ENCODE measurements at places on chromosomes 7 and 10.
A peak's percentile ranks its signal among the peaks of the same experiment; 100 is the strongest.

- peak; percentile 13 for DNase-seq
These were observed 450.6 kb upstream of the SORCS1 start for GRCh38 chr10:107614939-107615685.

DNA sequence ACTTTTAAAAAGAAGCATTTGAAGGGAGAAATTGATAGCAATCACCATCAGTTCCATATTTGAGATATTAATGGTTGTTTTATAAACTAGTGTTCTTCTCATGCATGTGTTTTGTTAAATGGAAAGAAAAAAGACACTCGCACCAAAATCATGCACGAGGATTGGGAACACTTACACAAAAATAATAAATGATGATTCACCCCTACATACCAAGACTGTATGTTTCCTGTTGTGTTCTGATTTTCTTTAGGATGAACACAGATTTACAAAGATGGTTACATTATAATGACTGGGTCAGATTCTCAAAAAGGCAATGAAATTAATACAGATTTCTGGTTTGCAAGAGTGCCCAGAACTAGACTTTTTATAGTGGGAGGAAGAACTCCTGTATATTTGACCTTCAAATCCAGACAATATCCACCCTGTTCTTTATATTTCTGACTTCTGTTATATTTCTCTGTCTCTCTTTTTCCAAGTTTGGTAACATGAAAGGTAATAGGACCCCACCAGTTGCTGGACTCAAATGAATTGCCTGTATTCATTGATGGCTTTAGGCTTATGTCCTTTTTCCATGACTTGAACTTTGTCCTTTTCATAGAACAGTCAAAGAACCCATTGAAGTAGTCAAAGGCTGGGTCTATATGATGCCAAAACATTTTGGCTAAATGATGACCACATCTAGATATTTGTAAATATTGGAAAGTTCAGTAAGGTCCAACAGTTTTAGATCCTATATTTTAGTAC lies 54.4 kb downstream of the SEMA3A start:
- no peak for DNase-seq

DNA sequence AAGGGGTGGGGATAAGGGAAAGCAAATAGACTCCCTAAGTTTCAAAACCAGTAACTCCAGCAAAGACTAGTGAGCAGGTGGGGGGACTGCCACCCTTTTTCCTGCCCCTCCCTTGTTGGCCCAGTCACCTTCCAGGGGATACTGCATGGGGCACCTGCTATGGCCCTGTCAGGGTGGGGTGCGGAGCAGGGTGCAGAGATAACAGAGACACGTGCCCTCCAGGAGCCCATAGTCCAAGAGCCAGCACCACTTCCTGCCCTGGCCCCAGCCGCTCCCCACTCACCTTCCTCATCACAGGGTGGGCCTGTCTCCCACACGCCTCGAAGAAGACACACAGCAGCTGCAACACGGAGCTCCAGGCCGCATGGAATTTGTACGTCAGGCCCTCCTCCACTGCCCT lies 20.6 kb downstream of the RRP12 start:
- DNase-seq, result no peak

DNA sequence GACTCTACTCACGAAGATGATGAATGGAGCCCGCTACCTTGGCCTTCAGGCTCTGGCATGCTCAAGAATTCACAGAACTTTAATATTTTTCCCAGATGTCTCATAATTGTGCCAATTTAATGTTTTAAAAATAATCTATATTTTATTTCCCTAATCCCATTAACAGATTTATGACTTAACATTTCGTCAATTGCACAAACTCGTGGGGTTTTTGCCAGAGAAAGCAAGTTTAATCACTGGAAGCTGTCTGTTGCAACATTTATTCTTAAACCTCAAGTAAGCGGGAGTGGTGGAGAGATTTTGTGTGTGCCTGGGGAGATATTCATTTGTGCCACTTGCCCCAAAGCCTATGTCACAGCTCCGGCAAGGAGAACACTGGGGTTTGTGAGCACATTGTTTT lies 117.9 kb downstream of the TEX36 start:
- no peak for DNase-seq

DNA sequence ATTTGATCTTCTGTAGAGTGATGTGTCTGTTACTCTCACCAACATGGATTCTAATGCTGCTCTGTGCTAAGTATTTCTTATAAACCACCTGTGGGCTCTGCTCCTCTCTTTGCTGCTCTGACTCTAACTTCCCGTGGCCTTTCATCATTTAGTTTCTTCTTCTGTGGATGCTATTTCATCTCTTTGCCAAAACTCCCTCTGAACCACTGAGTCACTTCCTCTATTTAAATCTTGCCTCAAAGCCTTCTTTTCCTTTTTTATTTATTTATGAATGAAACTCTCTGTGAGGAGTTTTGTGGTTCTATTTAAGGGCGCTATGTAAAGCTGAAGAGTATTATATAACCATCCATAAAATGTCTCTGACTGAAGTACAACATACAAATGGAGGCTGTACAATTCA lies 538.5 kb downstream of the SUGCT start:
- DNase-seq, result peak; percentile 31

DNA sequence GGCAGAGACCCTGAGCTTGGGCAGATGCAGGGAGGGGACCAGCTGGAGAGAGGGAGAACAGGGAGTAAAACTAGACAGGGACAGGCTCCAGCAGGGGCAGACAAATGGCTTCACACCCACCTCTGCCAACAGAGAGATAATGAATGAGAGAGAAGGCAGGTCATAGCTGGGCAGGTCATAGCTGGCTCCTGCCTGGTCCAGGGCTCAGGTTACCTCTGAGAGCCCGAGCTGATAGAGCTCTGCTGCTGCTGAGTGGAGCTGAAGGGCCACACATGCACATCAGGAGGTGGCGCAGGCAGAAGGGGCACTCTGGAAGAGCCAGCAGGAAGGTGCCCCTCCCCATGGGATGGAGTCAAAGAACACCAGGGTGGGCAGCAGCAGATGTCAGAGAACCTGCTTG lies 154.2 kb downstream of the GFRA1 start:
- DNase-seq, result no peak

- DNase-seq, result no peak
These were observed 601.7 kb downstream of the ANKRD7 start for GRCh38 chr7:118826246-118826645.

DNA sequence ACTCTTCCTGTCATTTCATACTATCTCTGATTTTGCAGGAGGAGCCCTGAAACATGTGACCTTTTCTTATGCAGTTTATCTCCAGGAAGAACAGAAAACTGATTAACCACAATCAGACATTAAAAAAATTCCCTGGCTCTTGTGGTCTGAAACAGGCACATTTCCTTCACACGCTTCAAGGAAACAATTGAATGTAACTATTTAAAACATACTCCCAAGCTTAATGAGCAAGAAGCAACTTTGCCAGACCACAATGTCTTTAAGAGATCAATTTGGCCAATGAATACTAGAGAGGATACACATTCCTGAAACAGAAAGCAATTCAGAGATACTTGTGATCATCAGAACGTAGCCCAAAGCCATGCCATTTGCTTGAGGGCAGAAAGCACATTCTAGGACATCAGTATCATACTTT lies 65.8 kb downstream of the PIP4K2A start:
- no peak for DNase-seq

DNA sequence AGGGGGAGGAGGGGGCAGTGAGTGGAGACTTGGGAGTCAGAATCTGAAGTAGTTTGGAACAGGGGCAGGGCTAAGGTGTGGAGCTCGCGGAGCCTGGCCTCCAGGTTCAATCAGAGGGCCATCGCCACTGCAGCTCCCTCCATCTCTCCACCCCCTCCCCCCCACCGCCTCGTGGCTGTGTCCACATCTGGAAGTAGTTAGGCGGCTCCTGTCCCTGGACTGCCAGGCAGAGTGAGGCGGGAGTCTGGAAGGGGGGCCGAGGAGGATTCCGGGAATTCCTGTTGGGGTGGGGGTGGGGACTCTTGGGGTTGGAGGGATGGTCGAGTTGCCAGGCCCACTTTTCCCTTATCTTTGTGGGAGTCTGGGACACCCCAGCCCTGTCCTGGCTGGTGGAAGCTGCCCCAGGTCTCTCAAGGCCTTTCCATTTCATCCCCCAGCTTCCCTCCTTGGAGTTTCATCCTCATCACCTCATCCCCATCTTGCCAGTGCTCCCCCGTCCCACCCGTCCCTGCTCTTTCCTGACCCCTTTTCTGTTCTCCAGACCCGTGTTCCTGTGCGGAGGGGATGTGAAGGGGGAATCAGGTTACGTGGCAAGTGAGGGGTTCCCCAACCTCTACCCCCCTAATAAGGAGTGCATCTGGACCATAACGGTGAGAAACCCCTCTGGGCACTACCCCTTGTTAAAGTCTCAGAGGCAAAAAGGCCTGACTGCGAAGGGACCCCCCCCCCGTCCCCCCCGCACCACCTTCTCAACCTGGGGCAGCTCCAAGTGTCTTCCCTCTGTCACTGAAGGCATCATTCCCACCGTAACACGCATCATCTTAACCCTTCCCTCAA lies 944 bp downstream of the PCOLCE start:
- peak; percentile 82 for DNase-seq

GRCh38 chr10:99658622-99659030 lies 683 bp upstream of the ENTPD7 start:
- DNase-seq, result peak; percentile 13

DNA sequence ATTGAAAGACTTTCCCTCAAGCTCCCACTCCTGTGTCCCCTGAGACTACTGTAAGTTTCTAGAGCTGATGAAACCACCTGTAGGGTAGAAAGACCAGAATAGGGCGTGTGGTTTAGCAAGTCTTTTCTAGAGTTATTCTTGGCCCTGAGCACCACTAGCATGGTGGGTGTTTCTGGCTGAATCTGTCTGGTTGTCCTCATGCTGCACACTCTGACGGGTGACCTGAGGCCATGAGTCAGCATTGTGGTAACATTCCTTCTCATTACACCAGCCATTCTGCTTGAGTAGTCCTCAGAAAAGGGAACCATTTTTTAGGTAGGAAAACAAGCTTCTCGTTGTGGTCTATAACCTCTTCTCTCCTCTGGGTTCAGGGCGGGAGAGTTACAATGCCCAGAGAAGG lies 250.3 kb downstream of the SNX13 start:
- peak; percentile 73 for DNase-seq

DNA sequence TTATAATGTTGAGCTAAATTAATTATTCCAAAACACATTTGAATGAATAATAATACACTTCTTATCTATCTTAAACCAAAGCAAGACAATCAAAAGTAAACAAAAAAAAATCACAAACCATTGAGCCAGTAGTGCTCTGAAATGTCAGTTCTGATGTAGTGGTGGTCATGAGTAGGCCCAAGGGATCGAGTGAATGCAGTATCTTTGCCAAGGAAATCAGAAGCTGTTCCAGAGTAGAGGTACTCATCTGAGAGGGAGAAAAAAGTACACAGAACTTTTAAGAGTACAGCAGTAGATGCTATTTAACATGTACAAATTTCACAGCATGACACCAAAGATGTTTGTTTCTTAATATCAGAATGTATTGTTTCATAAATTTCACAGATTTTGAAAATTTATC lies 121.5 kb downstream of the SEMA3D start:
- DNase-seq, result no peak

DNA sequence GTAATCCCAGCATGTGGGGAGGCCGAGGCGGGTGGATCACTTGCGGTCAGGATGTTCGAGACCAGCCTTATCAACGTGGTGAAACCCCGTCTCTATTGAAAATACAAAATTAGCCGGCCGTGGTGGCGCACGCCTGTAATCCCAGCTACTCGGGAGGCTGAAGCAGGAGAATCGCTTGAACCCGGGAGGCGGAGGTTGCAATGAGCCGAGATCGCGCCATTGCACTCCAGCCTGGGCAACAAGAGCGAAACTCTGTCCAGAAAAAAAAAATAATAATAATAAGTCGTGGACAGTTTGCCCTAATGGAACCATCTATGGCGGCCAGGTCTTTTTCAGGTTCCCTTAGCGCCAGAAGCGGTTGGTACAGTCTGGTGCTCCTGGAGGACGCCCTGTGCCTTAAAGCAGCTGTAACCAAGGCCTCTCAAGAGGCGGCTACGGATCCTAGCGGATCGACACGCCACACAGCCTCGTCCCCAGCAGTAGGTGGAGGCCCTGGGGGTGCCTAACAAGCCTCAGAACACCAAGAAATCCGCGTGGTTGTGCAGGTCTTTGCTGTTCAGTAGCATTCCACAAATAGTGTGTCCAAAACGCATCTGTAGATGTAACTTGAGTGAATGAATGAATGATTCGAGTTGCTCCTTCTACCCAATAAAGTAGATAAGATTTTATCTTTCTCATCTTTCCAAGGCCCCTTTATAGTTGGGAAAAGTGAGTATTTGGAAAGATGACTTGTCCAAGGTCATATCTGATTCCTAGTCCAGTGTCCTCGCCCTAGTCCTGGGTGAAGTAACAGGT lies 982 bp downstream of the PGAM1 start:
- no peak for DNase-seq

GRCh38 chr10:124043310-124044142 lies 49.9 kb downstream of the CHST15 start:
- no peak for DNase-seq

DNA sequence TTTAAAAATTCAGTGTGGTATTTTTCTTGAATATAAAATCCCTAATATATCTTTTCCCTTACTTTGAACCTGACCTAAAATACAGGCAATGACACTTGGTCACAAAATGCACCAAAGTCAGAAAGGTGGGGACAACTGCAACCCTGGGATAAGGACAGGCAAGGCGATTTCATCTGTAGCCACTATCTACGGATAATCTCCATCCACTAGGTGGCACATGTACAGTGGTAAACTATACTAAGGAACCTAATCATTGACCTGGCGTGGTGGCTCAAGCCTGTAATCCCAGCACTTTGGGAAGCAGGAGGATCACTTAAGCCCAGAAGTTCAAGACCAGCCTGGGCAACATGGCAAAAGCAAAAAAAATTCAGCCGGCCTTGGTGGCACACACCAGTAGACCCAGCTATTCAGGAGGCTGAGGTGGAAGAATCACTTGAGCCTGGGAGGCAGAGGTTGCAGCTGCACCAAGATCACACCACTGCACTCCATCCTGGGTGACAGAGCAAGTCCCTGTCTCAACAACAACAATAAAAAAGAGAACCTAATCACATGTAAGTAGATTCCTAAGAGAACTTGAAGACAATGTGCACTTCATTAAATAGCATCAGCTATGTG lies 98.9 kb downstream of the KMT2C start:
- peak; percentile 2 for DNase-seq

GRCh38 chr7:146772601-146773000 lies 656.0 kb downstream of the CNTNAP2 start:
- no peak for DNase-seq

DNA sequence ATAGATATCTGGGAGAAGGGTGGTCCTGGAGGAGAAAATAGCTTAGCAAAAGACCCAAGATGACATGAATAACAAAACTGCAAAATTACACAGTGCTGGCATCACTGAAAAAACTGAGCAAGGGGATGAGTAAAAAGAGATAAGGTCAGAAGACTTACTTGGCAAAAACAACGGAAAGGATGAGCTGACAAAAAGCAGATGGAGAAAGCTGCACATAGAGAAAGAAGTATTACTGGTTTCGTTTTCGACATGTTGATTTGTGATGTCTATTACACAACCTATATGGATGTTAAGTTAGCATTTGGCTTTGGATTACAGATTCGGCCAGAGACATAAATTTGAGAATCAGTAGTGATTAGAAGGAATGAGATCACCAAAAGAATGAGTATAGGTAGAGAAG lies 132.1 kb downstream of the MACC1 start:
- DNase-seq, result no peak

GRCh38 chr10:24485304-24485703 lies 238.4 kb downstream of the ARHGAP21 start:
- DNase-seq, result no peak

GRCh38 chr7:20201380-20201779 lies 15.8 kb downstream of the MACC1 start:
- DNase-seq, result no peak

Data from urothelium cell line (cell line).